ENCODE measurements at places on chromosomes 3 and 15.

- DNase-seq, result no peak
Measured at GRCh38 chr3:147934451-147935180, 525.5 kb downstream of the ZIC1 start.

DNA sequence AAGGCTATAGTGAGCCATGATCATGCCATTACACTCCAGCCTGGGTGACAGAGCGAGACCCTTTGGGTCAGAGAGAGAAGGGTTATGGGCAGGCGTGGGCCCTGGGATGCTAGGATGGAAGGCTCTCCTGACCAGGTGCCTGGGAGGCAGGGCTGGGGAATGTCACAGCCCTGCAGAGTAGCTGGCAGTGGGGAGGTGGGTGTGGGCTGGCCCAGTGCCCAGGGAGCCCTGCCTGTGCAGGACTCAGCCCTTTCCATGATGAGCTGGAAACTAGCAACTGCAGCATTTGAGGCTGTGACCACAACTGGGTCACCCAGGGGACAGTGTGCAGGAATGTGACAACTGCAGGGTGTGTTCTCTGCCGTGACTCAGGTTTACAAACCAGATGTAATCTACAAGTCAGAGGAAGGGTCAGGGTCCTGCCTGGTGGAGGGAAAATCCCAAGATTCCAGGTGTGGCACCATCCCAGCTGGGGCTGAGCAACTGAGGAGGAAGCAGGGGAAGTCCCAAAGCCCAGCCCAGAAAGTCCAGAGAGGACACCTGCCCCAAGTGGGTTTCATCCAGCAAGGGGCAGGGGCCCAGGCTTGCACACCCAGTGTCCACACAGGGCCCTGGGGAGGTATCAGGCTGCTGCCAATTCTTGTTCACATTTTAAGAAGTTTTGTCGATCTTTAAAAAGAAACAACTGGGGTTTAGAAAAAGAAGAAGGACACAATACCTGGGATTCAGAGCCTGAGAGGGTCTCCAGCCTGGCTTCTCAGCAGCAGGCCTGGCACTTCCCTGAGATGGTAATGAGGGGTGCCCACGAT, 45.5 kb downstream of the SLC28A1 start:
- DNase-seq, result no peak

GRCh38 chr3:184357248-184358123, 3.9 kb downstream of the CLCN2 start:
- no peak for DNase-seq

GRCh38 chr3:131236421-131236820, 145.2 kb upstream of the NUDT16 start:
- DNase-seq, result no peak

Data from activated T-cell treated with anti-CD3 and anti-CD28 coated beads for 4 hours (primary cell).